ENCODE measurements at places on chromosomes 2 and 18.

DNA sequence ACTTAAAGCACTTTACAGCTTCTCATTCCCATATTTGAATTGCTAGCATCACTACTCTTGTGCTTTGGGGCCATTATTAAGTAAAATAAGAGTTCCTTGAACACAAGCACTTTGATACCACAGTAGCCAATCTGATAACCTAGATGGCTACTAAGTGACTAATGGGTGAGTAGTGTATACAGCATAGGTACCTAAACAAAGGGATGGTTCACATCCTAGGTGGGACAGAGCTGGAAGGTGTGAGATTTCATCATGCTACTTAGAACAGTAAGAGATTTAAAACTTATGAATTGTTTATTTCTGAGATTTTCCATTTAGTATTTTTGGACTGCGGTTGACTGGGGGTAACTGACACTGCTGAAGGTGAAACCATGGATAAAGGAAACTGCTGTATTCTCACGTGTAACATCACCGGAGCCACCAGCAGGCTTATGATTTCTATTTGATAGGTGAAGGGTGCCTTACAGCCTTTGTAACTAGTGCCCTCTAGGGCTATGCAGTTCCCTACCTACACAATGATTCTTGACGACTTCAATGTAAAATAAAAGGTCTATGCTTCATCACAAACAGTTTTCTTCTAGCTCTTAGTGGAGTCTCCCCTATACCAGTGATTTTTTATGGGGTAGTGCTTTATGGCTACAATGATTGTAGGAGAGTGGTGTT, 22.1 kb upstream of the CRIM1 start:
- no peak for DNase-seq

DNA sequence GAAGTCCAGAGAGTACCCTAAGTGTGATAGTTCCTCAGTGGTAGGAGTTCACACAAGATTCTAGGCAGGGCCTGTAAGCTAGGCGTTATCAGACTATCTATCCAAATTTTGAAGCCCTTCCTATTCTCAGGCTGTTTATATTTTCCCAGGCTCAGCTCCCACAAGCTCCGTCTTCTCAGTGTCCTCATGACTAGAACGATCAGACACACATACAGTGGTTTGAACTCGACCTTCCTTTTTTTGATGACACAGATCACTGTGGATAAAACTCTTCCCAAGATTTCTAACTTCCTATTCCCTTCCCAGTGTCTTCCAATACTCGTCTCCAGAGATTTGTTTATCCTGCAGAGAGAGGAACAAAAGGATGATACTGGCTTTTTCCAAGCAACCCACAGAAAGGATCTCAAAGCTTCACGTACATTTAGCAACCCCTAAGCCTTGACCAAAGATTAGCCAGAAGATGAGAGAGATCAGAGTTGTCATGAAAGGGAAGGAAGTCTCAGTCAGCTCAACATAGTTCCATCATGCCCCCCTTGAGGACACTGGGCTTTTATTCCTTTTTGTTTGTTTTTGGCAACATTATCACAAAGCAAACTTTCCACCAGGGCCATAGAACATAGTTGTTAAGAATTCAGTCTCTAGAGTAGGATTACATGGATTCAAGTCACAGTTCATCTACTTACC, 42.3 kb upstream of the DOK6 start:
- no peak for DNase-seq

GRCh38 chr18:76174451-76174850, 320.6 kb downstream of the ZNF516 start:
- DNase-seq, result no peak

DNA sequence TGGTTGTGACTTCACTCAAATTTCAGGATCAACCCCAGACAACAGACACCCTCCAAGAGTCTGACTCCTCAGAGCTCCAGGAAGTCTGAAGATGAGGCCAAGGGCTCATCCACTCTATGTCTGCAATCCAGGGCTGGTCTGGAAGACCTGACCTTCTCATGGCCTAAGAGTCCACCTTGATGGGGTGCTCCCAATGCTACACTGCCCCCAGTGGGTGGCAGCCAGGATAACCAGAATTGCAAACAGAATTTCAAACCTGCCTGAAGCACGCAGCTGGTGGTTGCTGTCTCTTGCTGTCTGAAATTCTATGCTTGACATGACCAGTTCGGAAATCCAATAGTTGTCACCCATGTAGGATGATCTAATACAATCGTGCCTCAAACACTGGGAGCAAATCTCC, 96.0 kb downstream of the UXS1 start:
- no peak for DNase-seq

- DNase-seq, result no peak
Observed at GRCh38 chr2:55862246-55862645, 61.3 kb downstream of the EFEMP1 start.

- DNase-seq, result no peak
Observed at GRCh38 chr18:6547476-6547875, 132.8 kb upstream of the L3MBTL4 start.

DNA sequence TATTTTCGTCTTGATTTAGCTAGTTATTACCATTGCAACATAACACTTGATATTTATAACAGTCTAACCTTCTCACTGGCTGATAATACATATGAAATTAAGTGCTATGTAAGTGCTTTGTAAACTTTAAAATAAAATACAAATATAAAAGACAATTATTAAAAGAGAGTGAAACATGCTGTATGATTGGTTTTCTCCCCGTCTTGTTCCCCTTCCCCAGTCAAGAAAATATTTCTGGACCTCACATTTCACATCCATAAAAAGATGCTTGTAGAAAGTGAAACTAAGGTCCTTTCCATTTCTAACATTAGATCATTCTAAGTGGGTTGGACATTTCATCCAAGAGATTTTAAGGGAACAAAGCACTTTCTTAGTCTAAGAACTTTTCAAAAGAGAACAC, 310.2 kb upstream of the LRATD1 start:
- DNase-seq, result no peak

DNA sequence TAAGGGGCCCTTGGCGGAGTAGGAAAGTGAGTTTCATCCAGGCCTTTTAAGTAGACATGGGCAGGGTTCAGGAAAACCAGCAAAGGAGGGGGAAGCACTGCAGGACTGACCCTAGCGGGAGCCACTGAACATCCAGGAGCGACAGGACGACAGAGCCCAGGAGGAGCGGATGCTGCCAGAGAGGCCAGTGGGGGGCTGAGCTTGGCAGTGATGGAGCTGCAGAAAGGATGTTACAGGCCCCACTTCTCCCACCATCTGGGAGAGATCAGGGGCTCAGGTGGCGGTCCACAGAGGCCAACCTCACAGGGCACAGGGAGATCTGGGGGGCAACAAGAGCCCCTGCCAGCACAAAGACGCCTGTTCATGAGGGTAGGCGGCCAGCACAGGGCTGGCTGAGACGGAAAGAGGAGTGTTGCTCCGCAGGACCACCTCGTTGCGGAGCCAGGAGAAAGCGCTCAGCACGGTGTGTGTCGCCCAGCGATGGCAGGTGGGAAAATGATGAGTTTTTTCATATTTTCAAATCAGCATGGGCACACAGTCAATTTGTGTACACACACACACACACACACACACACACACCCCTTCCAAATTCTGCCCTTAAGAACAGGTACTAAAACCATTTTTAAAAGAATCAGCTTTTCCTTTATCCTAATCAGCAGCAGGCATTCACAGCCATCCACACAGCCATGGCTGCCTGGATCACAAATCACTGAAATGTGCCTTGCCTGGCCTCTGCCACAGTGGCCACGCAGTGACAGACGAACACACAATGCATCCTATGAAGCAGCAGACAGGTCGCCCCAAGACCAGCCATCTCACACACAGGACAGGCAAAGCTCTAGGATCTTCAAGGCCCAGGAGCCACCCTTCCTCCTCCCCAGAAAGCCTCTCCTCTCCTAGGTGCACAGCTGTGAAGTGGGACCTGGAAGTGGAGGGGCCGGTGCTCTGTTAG, 63.2 kb downstream of the NDUFA10 start:
- no peak for DNase-seq

All from activated T-cell treated with anti-CD3 and anti-CD28 coated beads for 24 hours (primary cell).